ENCODE measurements at places on chromosomes 4 and X. TPM values are rescaled to one million over a fixed set of nuclear protein-coding genes. Genes with fewer than 3 reads are reported as not detected.

The GPR34 gene
- 1.9 TPM for total RNA-seq

The LANCL3 gene
- 2.0 TPM for total RNA-seq

The TMEM156 gene
- total RNA-seq, result not detected

The FDCSP gene
- not detected for total RNA-seq

The NIPAL1 gene
- total RNA-seq, result 2.1 TPM

The NPNT gene
- total RNA-seq, result 1.7 TPM

The MAP9 gene
- 65.9 TPM for total RNA-seq

The HSFX2 gene
- total RNA-seq, result 1.0 TPM

The CSN2 gene
- total RNA-seq, result not detected

The GABRG1 gene
- 0.22 TPM for total RNA-seq

The CFAP299 gene
- total RNA-seq, result 0.62 TPM

The CPEB2 gene
- total RNA-seq, result 15.7 TPM

The USP17L5 gene
- total RNA-seq, result not detected

The TMEM185A gene
- 17.1 TPM for total RNA-seq

The ZNF185 gene
- 1.8 TPM for total RNA-seq

The CT47B1 gene
- total RNA-seq, result not detected

The NR0B1 gene
- not detected for total RNA-seq

The GAGE12E gene
- total RNA-seq, result not detected

The CXorf49 gene
- total RNA-seq, result not detected

The SERPINA7 gene
- not detected for total RNA-seq

The GLRA3 gene
- 3.9 TPM for total RNA-seq

The SSX3 gene
- not detected for total RNA-seq

The SLIT2 gene
- total RNA-seq, result 169 TPM

The KLHL4 gene
- 0.23 TPM for total RNA-seq

The MAGEA4 gene
- total RNA-seq, result not detected

The UBE2D3 gene
- 266 TPM for total RNA-seq

The CISD2 gene
- 20.8 TPM for total RNA-seq

The ADAMTS3 gene
- 0.92 TPM for total RNA-seq

The FGFBP1 gene
- not detected for total RNA-seq

The CHIC1 gene
- total RNA-seq, result 7.7 TPM

The APBB2 gene
- total RNA-seq, result 67.5 TPM

The FRAS1 gene
- total RNA-seq, result 6.8 TPM

The TRIM60 gene
- total RNA-seq, result not detected

The DGKK gene
- total RNA-seq, result 2.8 TPM

The SHISA3 gene
- 3.0 TPM for total RNA-seq

The RHOXF2B gene
- total RNA-seq, result not detected

The PGAM4 gene
- total RNA-seq, result 1.6 TPM

The BGN gene
- total RNA-seq, result 2.4 TPM

The DUSP21 gene
- not detected for total RNA-seq

The KCNIP4 gene
- total RNA-seq, result 13.2 TPM

The TCEAL1 gene
- total RNA-seq, result 31.5 TPM

The TBCK gene
- total RNA-seq, result 52.9 TPM

The PRSS12 gene
- total RNA-seq, result 1.9 TPM

The HTR2C gene
- 2.5 TPM for total RNA-seq

The IL13RA1 gene
- total RNA-seq, result 34.9 TPM

Measured in motor neuron (in vitro differentiated cells).